ENCODE measurements at places on chromosomes 3 and 15.

DNA sequence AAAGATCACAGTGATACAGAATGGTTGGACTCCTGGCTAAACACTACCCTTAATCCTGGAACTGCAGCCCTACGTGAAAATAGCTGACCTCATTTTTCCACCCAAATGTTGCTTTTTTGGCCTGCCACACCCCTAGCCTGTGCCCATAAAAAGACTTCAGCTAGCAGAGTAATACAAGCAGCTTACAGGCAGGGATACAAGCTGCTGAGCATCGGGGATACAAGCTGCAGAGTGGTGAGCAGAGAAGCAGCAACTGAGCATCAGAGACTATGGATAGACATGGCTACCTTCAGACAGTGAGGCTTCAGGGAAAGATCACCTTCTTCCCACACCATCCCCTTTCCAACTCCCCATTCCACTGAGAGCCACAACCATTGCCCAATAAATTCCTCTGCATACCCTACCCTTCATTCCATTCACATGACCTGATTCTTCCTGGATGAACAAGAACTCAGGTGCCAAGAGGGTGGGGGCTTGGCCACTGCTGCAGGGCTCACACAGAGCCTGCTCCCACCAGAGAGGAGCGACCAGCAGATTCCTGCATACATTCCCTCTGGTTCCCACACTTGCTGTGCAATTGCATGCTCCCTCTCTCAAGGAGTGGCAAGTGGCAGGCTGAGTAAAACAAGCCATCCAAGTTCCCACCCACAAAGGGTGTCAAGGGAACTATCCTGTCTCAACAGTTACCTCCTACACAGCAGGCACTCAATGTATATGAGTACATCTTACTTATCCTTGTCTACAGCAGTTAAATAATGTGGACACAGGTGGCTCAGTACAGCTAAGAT lies 217.5 kb downstream of the ALCAM start:
- no peak for DNase-seq

GRCh38 chr3:106533093-106533787 lies 664.4 kb upstream of the CBLB start:
- no peak for DNase-seq

DNA sequence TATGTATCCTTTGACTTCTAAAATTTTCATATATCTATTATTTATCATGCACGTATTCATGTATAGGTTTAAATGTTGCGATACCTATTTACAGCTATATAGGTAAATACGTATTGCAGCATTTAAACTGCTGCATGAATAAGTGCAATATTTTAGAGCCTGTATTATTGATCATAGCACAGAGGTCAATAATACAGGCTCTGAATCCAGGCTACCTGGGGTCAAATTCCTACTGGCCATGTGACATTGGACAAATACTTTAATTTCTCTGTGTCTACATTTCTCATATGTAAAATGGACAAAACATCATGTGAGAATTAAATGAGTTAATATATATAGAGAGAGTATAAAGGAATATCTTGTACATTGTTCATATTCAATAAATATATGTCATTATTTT lies 352.9 kb upstream of the ROBO2 start:
- no peak for DNase-seq

DNA sequence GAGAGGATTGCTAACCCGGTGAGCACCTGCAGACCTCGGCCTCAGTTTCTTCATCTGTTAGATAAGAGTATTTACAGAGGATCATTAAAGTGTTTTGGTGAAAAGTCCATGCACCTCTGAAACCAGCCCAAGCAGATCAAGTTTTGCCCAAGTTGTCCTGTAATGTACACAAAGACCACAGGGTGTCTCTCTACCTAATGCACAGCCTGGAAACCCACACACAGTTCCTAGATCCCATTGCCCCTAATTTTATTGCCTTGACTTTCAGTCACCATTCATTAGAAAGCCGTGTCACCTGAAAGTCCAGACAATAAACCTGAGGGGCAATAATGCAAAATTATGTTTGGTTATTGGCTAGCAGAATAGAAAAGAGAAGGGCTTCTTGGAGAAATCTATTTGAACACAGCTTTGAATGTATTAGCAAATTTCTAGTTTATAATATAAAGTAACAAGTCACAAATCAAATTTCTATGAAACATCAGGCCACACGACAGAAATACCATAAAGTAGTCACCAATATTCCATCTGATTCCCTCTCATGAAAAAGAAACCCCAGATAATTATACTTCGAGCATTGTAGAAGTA lies 161.3 kb upstream of the SLC2A2 start:
- DNase-seq, result no peak

GRCh38 chr3:154081305-154081704 lies 39.9 kb upstream of the ARHGEF26 start:
- no peak for DNase-seq

- DNase-seq, result no peak
These were observed 298.2 kb upstream of the SATB1 start for GRCh38 chr3:18723206-18723810.

- no peak for DNase-seq
These were observed 55.8 kb upstream of the PDZRN3 start for GRCh38 chr3:73680391-73681095.

DNA sequence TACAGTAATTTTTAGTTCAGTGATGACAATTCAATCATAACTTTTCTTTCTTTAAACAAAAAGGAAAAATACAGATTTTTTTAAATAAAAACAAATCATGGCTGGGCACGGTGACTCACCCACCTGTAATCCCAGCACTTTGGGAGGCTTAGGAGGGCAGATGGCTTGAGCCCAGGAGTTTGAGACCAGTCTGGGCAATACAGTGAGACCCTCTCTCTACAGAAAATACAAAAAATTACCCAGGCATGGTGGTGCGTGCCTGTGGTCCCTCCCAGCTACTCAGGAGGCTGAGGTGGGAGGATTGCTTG lies 25.6 kb upstream of the ATG7 start:
- no peak for DNase-seq

- peak; percentile 39 for DNase-seq
These were observed 18.7 kb upstream of the HDAC11 start for GRCh38 chr3:13461169-13462124.

DNA sequence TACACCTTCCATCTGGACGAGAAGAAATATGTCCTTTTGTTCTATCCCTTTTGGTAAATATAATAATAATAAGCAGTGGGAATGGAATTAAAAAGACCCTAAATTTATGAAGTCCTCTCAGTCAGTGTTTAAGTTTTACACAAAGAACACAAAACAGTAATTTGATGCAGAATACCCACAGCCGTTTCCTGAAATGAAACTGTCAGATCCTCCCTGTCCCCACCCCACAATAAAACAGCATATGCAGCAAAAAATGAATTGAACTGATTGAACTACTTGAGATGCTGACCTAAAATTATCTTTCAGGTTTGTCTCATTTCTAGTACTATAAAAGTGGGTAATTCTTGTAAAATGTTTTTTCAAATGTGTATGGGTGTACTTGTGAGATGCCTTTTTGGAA lies 2.2 kb upstream of the LRIG1 start:
- no peak for DNase-seq

DNA sequence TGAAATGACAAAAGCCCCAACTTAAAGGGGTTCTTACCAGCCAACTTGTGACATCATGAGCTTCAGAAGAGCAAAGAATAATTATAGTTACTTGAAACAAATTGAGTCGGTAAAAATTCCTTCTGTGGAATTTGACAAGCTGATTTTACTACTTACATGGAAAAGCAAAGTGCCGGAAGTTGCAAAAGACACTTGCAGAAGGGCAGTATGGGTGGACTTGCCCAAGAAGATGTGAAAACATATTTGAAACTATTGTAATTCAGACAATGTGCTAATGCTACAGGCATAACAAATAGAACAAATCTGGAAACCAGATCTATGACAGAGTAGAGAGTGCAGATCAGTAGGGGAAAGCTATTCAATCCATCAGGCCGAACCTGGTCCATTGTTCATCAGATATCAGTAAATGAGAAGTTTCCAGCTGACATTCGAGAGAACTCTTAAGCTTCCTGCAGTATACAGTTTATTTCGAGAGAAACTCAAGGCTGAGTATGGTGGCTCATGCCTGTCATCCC lies 2.5 kb upstream of the KIF7 start:
- no peak for DNase-seq

DNA sequence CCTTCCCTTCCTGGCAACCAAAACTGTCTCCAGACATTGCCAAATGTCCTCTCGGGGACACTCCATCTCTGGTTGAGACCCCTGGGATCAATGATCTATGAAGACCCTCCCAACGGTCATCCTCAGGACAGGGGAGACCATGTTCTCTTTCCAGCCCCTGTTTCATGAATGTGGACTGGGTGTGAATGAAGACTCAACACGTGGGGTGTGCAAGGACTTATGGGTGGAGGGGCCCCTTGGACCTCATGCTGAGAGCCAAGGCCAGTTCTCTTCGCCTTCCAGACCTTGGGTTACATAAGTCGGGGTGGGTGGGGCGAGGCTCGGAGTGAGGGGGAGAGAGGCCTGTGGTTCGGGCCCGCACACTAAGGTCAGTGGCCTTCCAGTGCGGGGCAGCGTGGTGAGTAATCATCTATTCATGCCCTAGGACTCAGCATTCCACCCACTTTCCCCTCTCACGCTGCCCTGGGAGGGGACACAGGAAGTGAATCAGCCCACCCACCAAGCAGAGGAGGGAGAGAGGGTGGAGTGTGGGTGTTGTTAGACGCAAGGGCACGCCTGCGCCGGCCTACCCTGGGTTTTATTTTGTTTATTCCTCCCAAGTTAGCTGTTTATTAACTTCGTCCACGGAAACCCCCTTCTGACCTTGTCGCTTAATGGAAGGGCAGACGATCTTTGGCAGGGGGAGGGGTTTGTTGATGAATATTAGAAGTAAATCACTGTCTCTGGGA lies 6.7 kb downstream of the PAQR5 start:
- DNase-seq, result no peak

DNA sequence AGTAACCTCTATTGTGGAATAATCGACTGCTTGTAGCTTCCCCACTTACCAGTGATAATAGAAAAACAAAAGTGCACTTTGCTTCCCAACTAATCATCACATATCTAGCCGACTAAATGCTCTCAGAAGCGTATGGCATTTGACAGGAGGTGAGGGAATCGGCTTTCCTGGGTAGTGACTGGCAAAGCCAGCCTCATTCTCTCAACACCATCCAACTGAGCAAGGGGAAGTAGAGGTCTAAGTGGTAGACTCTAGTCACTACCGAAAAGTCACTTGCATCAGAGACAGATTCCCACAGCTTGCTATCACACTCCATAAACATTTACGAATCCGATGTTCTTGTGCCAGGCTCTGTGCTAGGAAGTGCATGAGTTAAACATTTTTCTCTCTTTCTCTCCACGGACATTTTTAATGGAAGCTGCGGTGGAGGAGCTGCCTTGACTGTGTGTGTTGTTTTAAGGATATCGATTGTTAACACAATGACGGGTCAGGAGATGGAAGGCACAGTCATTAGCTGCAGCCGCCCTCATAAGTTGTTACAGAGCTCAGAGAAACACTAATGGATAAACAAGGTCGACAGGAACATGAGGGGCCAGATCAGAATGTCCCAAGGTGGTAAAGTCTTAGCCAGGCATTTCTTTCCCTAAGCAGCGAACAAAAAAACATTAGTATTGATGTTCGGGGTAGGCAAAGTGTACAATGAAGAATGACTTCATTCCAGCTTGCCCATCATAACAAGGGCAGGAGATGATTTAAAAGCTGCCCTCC lies 11.9 kb downstream of the ZNF385D start:
- no peak for DNase-seq

GRCh38 chr15:26453914-26454313 lies 319.0 kb downstream of the GABRB3 start:
- DNase-seq, result no peak

GRCh38 chr3:53803124-53803815 lies 42.9 kb downstream of the CHDH start:
- no peak for DNase-seq

Data from stimulated activated CD8-positive, alpha-beta memory T cell treated with anti-CD3 and anti-CD28 coated beads, Interleukin-2, amount 100 ng/mL, for 1 hour (primary cell).